ENCODE measurements at places on chromosomes 2 and 18. TPM values are rescaled to one million over a fixed set of nuclear protein-coding genes. Genes with fewer than 3 reads are reported as not detected.

DNA sequence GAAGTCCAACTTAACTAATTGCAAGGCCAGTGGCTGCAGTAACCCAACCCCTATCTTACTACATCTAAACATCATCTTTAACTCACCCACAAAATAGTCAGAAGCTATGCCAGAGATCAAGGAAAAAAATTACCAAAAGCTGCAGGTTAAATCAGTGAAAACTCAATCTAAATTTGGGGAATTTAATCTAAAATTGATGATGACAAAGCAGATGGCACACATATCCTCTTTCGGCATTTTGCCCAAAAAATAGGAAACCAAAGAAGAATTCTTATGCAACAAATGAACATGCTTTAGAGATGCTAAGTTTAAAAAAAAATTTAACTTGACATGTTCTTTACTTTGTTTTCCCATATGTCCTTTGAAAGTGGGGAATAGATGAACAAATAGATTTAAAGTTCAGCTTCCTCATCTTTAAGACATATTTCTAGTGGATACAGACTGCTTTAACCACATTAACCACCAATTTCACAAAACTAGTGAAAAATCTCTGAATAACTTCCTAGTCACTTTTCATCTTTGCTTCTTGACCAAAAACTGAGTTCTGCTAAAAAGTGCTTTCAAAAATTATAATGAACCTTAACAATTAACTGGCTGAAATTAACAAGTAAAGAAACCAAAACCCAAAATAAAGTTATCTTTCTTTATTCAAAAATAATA is 74.3 kb upstream of the CCDC150 start:
- DNase-seq, result no peak

GRCh38 chr2:227115761-227116160 is 48.2 kb downstream of the COL4A4 start:
- DNase-seq, result no peak

- DNase-seq, result no peak
Observed at GRCh38 chr2:42044939-42045338, 2.9 kb upstream of the PKDCC start.

Gene TTN
- total RNA-seq, result 153 TPM

DNA sequence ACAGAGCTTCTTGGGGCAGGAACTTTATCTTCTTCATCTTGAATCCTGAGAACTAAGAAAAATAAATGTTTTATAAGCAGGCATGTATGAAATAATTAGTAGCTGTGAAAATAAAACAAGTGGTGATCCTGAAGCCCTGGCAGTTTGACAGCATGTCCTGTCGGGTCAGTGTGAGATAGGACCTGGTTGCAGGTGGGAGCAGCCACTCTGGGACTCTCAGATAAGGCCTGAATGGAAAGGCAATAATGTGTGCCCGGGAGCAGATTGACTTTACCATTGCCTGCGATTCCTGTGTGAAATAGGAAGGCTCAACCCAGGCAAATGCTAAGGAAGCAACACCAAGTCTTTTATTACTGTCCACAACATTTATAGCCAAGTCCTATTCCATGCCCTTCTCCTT is 132.4 kb downstream of the LYPD6B start:
- DNase-seq, result no peak

GRCh38 chr2:156156580-156156979 is 175.9 kb downstream of the NR4A2 start:
- no peak for DNase-seq

Gene SCTR
- not detected for total RNA-seq

Measured in urinary bladder (tissue), 4 donors.